ENCODE measurements at places on chromosomes 7 and 10.

GRCh38 chr10:93261089-93261488 is 187.4 kb downstream of the CYP26A1 start:
- no peak for DNase-seq

DNA sequence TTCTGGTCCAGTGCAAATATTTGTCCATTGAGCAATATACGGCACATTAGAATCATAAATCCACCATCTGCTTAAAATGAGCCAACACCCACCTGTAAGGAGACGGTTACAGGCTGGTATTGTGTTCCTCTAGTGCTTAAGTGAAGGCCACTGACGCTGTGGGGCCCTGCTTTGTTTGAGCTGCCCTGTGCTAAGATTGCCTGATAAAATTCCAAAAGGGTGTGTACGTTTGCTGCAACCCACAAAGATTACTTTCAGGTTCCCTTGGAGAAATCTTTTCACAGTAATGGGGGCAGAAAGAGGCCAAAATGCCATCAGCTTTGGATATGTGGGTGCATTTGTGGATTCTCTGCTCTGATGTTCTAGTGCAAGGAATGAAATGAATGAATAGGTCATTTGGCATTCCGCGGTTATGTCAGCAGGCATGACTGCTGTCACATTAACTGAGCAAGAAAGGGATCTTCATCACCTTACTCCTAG is 34.4 kb downstream of the AGR3 start:
- no peak for DNase-seq

GRCh38 chr10:130498934-130499333 is 362.7 kb downstream of the GLRX3 start:
- no peak for DNase-seq

DNA sequence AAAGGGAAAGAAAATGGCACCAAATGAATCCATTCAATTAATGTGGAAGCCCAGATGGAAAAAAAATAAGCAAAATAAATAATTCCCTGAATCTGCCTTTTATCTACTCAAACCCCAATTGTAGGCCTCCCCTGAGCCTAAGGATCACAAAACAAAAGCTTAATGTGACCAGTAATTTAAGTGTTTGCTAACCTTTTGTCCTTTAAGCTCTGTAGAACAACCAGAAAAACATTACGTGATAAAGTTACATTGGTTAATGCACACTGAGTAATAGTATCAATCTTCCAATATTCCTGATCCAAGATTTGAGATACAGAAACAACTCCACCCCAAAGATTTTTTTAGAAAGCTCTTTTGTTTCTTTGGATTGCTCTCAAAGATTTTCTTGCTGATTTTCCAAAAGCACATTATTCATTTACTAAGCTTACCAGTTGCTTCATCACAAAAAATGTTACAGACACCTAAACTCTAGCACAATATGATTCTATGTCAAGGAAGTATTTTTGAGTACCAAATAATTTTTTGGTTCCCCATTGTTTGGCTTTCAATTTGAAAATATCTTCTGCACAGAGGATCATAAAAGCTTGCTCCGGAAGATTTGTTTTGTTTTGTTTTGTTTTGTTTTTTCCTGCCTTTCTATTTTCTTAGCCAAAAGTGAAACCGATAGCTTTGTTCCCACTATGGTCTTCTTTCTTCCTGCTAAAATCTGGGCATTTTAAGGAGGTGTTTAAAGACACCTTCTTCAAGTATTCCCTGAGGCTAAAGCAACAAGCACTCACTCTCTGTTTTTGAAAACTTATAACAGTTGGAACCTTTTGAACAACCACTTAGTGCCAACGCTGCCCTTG is 54.2 kb downstream of the TRIL start:
- DNase-seq, result no peak

- DNase-seq, result no peak
Measured at GRCh38 chr7:113883096-113883495, 35.7 kb downstream of the PPP1R3A start.

- peak; percentile 72 for DNase-seq
Measured at GRCh38 chr10:132489053-132489703, 48.4 kb upstream of the INPP5A start.

- DNase-seq, result no peak
Measured at GRCh38 chr10:79292026-79292766, 55.1 kb upstream of the PPIF start.

GRCh38 chr7:101536232-101536631 is 92.9 kb downstream of the MYL10 start:
- no peak for DNase-seq

GRCh38 chr10:64115471-64115870 is 594.3 kb downstream of the REEP3 start:
- no peak for DNase-seq

DNA sequence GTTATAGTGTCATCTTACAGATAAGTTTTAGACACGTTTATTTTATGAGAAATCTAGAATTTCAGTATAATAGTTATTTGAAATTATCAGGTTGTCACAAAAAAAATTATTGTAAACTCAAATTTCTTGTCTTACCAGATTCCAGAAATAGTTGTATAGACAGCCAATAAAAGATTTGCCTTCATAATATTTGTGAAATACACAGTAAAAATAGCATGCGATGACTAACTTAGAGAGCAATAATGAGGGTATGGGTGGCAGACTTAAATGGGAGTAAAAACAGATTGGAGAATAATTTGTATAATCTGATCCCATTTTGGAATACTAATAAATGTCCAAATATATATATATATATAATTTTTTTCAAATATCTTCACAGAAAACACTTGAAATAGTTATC is 687.5 kb upstream of the LRRTM3 start:
- no peak for DNase-seq

DNA sequence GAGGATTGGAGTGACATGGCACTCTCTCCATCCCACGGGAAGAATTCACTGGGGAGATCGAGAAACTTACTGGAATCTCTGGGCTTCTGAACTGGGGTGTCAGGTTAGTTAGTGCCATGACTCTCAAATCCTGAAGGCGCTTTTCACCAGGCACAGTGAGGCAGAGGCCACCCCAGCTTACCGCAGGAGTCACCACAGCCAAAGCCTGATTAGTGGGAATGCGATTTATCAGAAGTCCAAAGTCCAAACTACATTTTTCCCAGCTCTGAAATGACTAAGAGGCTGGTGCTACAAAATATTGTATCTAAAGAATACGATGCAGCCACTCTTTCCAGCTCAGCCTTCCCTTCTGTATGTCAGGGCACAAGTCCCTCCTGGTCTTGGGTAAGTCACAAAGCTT is 334.8 kb upstream of the SHH start:
- no peak for DNase-seq

DNA sequence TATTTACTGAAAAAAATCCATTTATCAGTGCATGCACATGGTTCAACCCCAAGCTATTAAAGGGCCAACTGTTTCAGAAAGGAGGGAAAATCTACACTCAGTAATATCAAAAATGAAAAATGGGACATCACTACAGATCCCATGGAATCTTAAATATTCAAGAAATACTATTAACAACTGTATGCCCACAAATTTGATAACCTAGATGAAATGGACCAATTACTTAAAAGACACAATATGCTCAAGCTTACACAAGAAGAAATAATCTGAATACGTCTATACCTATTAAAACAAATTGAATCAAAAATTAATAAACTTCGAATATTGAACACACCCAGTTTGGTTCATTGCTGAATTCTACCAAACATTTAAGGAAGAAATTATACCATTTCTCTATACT is 87.9 kb downstream of the KMT2C start:
- no peak for DNase-seq

DNA sequence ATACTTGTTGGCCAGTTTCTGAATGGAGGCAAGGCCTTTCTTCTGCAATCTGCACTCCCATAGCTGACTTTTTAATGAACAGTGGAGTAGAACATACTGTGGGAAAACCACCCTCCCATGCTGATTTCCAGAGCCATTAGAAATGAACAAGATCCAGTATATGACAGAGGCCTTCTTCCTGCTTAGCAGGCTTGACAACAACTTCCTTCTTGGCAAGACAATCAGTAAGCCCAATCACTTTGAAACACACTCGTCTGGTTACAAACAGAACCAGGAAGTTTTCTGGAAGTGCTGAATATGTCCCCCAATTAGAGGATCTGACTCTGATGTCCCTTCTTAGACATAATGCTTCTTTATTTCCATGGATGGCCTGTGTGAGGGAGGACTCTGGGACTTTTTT is 103.4 kb downstream of the SAMD9 start:
- DNase-seq, result no peak

- no peak for DNase-seq
Measured at GRCh38 chr7:70267381-70268120, 669.3 kb downstream of the AUTS2 start.

GRCh38 chr10:110600487-110601101 is 33.1 kb downstream of the SMC3 start:
- DNase-seq, result peak; percentile 25

DNA sequence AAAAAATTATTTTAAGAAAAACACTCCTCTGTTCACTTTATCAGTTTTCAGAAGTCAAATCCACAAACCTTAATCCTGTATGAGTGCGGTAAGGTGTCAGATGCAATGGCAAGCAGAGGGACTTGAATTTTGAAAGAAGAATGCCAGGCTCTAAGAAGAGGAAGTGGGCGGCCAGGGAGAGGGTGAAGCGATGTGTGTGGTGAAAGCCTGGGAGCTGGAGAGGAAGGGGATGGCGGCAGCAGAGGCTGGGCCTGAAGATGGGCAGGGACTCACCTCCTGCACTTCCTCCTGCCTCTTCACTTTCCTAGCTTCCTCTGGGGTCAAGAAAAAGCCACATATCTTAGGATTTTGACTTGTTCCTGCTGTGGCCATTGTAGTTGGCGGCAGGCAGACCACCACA is 609.6 kb downstream of the PARD3 start:
- DNase-seq, result no peak

GRCh38 chr7:70907259-70908247 is 224.4 kb upstream of the GALNT17 start:
- DNase-seq, result no peak

DNA sequence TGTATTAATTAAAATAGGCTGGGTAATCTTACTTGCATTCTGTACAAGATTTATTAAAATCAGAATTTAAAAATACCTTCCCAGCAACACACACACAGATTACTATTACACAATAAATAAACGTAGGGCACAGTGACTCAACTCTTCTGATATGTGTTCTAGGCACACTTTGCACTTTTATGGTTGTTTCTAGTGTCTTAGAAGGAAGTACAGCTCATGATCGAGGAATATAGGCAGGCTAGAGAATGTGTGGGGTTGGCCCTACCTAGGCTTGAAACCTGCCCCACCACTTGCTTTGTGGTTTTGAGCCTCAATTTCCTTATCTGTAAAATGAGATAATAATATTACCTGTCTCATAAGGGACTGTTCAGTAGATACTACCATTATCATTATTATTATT is 30.5 kb downstream of the ARMC3 start:
- DNase-seq, result no peak

DNA sequence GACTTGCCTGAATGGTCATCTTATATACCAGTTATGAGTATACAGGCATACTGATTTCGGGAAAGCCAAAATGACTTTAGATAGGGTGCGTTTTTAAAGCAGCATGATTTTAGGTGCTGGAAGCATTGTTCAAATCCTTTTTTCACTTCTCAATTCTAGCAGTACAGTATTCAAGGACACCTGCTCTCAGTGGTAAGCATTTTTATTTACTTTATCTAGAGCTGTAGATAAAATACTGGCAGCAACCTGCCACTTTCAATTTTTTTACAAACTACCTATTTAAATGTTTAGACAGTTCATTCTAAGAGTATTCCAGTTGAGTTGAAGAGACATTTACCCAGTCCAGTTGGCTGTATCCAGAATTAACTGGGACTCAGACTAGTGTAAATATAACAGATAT is 33.6 kb downstream of the TMEM106B start:
- DNase-seq, result no peak

- DNase-seq, result no peak
Measured at GRCh38 chr10:122249303-122249850, 21.7 kb upstream of the BTBD16 start.

DNA sequence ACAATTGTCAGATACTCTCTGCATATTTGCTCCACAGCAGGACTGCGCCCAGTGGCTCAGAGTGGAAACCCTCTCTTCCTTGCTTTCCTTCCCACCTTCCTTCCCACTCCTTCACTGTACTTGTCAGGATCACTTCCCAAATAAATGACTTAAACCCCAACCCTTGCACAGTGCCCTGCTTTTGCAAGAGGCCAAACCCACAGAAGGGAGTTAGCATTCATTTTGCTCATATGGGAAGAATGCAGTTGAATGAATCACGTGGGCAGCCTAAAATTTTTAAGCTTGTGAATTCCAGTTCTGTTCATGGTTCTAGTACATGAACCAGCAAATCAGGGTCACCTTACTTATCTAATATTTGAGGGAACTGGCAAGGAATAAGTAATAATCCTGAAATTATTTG is 47.7 kb upstream of the SFMBT2 start:
- DNase-seq, result no peak

DNA sequence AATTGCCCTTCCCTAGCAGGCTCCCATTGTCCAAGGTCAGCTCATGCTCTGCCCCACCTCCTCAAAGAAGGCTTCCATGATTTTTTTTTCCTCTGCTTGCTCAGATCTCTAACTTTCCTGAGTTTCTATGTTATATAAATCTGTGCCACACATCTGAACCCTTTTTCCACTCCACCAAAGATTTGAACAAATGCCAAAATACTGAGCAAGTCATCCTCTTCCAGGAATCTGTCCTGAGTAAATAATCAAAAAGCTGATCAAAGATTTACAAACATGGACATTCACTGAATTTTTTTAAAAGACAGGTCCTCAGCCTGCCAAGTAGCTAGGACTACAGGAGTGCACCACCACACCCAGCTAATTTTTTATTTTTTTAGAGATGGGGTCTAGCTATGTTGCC is 102.8 kb upstream of the ARID5B start:
- DNase-seq, result no peak

- no peak for DNase-seq
Measured at GRCh38 chr7:41010418-41010817, 692.5 kb downstream of the INHBA start.

DNA sequence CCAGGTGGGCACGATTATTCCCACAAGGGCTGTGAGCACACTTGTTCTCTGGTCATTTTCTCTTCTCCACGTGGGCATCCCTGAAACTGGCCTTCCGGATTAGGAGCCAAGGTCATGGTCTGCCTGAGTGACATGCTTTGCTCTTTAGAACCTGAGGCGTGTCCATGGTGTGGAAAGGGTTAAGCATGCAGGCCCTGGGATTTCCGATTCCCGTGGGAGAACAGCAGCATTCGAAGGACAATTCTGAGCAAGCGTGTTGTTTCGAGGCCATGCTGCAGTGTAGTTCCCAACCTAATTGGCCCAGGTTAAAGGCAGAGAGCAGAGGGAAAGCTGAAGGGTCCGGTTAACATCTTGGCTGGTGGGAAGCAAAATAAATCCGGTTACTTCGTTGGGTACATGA is 245.9 kb downstream of the SKAP2 start:
- DNase-seq, result no peak

- DNase-seq, result no peak
Measured at GRCh38 chr7:22442187-22442881, 57.7 kb downstream of the STEAP1B start.

GRCh38 chr10:118332236-118332635 is 9.9 kb downstream of the FAM204A start:
- DNase-seq, result no peak

DNA sequence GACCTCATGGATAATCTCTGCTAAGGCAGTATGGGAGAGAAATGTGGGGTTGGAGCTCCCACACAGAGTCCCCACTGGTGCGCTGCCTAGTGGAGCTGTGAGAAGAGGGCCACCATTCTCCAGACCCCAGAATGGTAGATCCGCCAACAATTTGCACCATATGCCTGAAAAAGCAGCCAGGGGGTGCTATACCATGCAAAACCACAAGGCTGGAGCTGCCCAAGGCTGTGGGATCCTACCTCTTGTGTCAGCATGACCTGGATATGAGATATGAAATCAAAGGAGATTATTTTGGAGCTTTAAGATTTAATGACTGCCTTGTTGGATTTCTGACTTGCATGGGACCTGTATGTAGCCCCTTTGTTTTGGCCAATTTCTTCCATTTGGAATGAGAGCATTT is 27.0 kb upstream of the SAMD9L start:
- no peak for DNase-seq

All from brain pericyte (primary cell).